OCI-LY7 (cell line): ENCODE measurements at places on chromosomes 7 and 10.

GRCh38 chr10:126930131-126930882 lies 25.1 kb downstream of the DOCK1 start:
- no peak for DNase-seq

DNA sequence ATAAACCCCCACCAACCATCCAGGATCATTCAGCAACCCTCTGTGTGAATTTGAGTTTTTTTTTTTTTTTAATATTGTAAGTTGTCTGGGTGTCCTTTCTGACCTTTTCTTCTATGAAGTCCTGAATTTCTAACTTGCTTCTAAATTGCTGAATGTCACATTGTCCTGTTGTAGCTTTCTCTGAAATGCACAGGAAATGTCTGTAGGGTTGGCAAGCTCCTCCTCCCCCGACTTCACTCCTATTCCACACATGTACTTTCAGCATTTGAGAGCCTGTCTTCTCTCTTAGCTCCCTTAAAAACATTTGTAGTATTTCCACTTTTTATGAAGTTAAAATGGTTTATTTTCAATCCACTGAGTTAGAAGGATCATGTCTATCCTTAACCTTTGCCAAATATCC lies 3.3 kb upstream of the CNNM2 start:
- no peak for DNase-seq

GRCh38 chr10:110252151-110252550 lies 44.7 kb downstream of the MXI1 start:
- no peak for DNase-seq

DNA sequence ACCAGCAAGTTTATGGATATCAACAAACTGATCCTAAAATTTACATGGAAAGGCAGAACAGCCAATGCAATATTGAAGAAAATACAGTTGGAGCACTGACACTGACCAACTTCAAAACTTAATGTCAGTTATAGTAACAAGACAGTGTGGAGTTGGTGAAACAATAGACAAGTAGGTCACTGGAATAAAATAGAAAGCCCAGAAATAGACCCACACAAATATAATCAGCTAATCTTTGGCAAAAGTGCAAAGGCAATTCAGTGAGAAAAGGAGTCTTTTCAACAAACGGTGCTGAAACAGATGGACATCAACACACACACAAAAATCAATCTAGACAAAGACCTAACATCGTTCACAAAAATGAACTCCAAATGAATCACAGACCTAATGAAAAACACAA lies 13.8 kb downstream of the RSU1 start:
- no peak for DNase-seq

GRCh38 chr7:8386926-8387550 lies 46.4 kb upstream of the NXPH1 start:
- no peak for DNase-seq

- DNase-seq: no peak
Measured at GRCh38 chr7:96310110-96310509, 11.8 kb downstream of the SLC25A13 start.

GRCh38 chr7:25189197-25189596 lies 39.1 kb downstream of the NPVF start:
- DNase-seq: no peak

DNA sequence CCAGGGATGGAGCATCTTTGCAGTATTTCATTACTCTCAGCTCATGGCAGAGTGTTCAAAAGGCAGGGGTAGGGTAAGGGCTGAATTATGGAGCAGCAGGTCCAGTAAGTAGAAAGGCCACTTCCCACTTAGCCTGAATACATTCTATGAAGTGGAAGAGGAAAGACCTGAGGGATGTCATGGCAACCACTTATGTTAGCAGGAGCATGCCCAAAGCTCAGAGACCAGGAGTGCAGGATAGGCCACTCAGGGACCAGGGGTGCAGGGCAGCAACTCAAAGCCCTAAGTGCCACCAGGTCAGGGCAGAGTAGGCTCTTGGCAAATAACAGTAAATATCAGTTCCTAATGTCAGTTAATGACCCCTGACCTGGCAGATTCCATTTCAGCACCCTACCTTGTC lies 3.6 kb downstream of the SRI start:
- no peak for DNase-seq

GRCh38 chr10:51327432-51327831 lies 253.1 kb downstream of the PRKG1 start:
- no peak for DNase-seq
